ENCODE measurements at places on chromosomes 4 and X.

- DNase-seq, result no peak
These were observed 31.2 kb downstream of the CCNI start for GRCh38 chr4:77044461-77045150.

DNA sequence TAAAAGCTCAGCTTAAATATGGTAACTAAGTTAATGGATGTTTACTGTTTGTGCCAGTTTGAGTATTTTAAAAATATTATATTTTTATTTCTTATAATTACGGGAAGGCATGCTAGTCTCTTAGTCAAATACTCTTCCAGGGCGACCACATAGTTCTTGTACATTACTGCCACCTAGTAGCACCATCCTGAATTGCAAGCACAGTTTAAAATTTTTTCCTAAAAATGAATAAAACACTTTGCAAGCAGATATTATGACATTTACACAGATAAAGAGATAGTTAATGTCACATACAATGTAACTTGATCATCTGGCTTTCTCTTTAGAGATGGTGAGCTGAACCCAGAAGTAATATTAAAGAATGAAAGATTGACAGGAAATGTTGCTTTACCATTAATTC, 11.5 kb downstream of the NDP start:
- DNase-seq, result no peak

- no peak for DNase-seq
These were observed 557.7 kb upstream of the TENM3 start for GRCh38 chr4:181685461-181685860.

- DNase-seq, result no peak
These were observed 125.0 kb downstream of the SPCS3 start for GRCh38 chr4:176444741-176445140.

- DNase-seq, result no peak
These were observed 43.5 kb downstream of the CLDN34 start for GRCh38 chrX:10010686-10011085.

DNA sequence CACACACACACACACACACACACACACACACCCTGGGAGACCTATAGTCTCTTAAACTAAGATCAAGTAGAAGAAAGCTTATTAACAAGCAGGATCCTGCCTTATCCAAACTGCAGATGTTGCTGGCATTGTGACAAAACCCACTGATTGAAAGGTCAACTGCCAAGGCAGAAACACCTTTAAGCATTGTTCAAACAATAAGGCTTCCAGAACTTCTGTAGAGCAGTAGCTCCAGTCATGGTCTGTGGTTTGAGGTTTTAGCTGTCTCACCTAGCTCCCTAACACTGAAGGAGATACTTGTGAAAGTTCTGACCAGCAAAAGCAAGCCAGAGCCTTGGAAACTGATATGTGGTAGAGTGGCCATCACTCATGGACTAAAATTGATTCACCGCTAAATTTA, 59.8 kb downstream of the PTCHD1 start:
- no peak for DNase-seq

- no peak for DNase-seq
These were observed 137.5 kb downstream of the AFAP1 start for GRCh38 chr4:7802093-7802726.

DNA sequence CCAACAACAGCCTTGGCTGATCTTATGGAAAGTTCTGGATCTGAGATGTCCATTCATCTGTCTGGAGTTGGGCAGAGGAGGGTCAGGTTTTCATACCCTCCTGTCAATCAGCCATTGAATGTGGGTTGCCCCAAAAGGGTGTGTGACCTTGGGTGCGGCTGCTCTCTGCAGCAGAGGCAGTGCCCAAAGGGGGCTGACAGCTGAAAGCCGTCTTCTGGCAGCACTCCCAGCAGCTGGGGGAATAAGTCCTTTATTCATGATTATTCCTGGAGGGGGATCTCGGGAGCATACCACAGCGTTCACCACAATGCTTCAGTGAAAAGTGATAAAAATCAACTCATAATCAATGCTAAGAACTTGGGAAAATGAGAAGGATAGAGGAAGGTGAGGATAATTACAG, 54.7 kb downstream of the OTC start:
- no peak for DNase-seq

DNA sequence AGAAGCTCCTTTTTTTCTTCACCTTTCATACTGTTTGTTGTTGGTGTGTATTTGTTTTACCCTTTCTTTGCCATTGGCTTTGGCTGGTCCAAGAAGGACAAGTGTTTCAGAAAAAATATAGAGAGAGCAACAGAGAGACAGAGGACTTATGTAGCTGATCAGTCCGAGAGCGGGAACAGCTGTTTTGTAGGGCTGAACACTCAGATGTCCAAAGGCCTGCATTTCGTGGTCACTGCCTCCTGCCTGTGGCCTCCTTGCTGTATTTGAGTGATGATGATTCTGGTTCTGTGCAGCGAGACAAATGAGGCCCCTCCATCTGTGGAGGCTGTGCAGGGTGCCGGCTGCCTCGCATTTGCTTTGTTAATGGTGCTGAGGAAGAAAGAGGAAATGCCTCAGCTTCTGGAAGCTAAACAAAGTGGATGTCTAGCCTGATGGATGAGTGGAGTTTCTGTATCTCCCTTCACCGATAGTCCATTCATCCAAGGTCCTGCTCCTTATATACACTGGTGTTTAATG, 19.8 kb upstream of the STOX2 start:
- no peak for DNase-seq

- DNase-seq, result no peak
These were observed 8.1 kb downstream of the ACSL1 start for GRCh38 chr4:184817494-184818215.

GRCh38 chr4:75432683-75433082, 81.5 kb downstream of the RCHY1 start:
- no peak for DNase-seq

GRCh38 chr4:2804449-2804972, 11.6 kb downstream of the SH3BP2 start:
- DNase-seq, result no peak

DNA sequence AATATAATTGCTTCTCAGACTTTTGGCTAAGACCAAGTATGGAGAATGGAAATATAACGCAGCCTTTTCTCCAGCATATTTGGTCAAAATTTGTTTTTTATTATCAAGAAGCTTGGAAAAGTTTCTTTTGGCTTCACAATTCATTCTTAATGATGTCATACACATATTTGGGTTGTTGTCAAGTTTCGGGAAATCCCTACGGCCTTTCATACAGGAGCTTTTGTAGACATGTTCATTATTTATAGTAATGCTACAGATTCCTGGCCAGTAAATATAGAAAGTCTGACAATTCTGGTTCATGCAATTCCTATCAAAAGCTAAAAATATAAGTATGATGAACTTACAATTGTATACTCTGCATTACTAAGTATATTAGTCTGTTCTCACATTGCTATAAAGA, 112.9 kb downstream of the IRF2 start:
- no peak for DNase-seq

DNA sequence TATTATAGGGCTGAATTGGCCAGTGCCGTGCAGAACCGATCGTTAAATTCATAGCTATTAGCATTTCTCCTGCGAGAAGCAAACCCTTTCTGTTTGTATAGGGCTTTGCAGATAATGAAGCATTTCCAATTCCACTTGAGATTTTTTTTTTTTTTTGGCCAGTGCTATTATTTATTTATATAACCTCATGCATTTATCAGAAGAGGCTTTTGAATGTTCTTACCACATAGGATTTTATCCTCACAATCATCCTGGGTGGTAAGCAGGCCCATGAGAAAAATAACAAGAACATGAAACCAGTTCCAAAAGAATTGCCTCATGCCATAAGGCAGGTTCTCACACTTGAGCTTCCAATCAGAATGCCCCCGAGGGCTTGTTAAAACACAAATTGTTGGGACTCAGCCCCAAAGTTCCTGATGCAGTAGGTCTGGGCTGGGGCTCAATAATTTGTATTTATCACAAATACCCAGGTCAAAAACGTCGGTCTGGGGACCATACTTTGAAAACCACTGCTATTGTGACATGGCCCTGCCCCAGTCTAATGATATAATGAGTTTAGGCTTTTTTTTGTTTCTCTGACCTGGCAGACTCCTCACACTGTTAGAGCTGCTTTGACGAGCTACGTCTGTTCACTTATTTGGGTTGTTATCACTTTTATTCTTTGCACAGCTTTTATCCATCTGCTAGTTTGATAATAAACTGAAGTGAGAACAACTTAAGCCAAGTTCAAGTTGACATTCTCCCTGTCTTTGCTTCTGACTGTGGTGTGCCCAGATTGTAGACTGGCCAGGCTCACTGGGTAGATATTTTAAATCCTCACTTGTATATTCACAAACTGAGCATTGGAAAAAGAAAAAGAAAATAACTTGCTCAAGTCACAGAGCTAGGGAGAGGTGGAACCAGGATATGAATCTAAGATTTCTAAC, 20.1 kb downstream of the SUPT20HL1 start:
- no peak for DNase-seq

GRCh38 chrX:19593690-19594089, 78.4 kb upstream of the MAP3K15 start:
- no peak for DNase-seq

DNA sequence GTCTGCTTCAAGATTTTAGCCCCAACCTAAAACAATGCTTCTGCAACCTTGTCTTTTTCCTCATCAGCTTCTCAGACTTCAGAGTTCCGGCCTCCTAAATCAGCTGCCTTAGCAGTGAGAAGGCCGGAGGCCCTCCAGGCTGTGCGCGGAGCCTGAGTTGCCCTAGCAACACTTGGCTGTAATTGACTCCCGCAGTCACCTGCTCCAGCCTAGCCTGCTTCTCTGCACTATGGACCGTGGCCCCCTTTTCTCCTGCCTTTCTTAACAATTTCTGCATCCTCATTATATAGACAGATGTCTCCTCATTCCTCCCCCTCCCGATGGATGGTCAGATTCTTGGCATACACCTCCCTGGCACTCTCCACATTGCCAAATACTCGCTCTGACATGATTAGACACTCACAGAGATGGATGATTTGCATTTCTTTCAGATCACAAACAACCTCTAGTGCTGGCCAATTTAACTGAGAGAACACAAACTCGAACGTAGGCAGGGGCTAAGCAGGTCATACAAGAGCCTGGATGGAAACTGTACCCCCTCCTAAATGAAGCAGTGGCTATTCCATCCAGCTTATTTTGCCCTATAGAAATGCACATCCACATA, 9.5 kb upstream of the HUWE1 start:
- DNase-seq, result no peak

GRCh38 chrX:46788902-46789301, 30.0 kb upstream of the SLC9A7 start:
- peak; percentile 58 for DNase-seq

DNA sequence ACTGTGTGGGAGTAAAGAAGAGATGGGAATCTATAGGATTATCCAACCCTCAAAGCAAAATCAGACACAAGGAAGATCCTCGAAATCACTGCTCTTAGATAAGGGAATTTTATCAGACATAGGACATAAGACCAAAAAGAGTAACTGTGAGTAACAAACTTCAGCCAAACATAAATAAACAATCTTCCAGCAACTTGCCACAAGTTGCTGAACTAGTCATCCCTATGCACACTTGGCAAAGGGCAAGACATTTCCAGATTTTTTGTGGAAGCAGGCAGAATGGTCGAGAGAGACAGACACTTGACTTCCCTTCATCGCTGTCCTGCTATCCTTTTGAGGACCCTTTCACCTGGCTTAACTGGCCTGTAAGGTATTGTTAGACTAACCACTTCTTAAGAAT, 89.6 kb downstream of the KCNIP4 start:
- no peak for DNase-seq

DNA sequence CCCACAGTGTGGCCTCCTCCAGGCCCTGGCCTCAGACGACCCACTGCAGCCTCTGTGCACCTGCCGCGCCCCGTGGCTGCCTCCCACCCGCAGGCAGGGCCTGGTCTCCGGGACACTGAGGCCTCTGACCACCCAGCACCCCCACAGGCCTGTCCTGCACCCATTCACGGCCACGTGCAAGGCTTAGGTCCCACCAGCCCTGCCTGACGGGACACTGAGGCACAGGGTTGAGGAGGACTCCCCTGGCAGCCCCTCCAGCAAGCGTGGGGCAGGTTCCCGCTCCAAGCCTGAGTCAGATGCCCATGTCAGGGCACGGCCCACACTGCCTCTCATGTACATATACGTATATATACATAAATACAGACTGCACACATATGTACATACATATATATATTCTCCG, 23.5 kb downstream of the NELFA start:
- DNase-seq, result no peak

DNA sequence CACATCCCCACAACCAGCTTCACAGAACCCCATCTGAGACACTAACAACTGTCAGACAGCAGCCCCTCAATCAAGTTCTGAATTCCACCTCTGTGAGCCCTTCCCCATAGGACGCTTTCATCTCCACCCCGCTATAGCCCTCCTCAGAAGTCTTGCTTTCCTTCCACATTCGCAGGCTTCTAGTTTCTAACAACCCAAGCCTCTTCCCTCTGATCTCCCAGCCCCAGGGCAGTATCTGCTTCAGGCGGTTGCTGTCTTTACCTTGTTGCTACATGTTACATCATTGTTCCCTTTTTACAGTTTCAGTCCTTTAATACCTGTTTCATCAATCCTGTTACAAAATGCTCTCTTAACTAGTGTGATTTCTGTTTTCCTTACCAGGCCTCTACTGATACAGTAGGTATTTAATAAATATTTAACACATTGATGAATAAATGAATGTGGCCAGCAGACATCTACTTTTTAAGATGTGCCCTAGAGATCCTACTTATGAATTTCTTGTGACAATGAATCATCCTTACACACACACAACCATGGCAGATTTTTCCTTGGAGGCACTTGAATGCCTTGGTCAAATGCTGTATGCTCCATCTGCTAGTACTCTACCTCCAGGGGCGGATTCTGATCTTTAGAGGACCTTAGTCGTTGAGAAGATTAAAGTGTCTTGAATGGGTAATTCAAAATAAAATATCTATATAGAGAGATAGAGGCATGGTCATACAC, 164.7 kb upstream of the SLIT2 start:
- no peak for DNase-seq

DNA sequence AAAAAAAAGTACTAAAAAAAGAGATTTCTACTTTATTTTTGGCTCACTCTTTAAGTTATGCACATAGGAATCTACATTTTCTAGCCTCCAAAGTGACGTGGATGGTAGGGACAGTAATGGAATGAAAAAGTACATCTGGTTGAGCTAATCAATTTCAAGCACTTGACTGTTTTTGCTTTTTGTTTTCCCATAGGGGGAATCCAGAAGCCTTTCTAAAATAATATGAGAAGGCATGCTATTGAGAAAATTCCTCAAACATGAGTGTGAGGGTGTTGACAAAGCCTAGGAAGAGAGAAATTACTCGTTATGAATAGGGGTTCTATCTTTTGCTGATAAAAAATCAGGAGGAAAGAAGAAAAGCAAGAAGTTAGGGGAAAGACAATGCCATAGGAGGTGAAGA, 242.5 kb upstream of the PUDP start:
- DNase-seq, result no peak

DNA sequence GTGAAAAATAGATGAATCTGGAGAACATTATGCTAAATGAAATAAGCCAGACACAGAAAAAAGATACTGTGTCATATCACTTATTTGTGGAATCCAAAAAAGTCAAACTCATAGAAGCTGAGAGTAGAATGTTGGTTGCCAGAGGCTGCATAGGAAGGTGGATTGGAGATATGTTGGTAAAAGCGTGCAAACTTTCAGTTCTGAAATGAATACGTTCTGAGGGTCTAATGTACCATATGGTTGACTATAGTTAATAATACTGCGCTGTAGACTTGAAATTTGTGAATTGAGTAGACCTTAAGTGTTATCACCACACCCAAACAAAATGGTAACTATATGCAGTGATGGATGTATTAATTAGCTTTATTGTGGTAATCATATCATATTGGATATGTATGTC, 45.0 kb upstream of the UPRT start:
- DNase-seq, result no peak

All from AG04449 (cell line).